ENCODE measurements at places on chromosomes 7 and 10.

- no peak for DNase-seq
Observed at GRCh38 chr7:150520145-150520544, 5.5 kb downstream of the GIMAP7 start.

- DNase-seq: no peak
Observed at GRCh38 chr7:139061416-139061815, 25.6 kb upstream of the ZC3HAV1L start.

- DNase-seq: no peak
Observed at GRCh38 chr10:17819836-17820235, 10.7 kb downstream of the MRC1 start.

- no peak for DNase-seq
Observed at GRCh38 chr7:320297-320696, 30.3 kb downstream of the FOXL3 start.

DNA sequence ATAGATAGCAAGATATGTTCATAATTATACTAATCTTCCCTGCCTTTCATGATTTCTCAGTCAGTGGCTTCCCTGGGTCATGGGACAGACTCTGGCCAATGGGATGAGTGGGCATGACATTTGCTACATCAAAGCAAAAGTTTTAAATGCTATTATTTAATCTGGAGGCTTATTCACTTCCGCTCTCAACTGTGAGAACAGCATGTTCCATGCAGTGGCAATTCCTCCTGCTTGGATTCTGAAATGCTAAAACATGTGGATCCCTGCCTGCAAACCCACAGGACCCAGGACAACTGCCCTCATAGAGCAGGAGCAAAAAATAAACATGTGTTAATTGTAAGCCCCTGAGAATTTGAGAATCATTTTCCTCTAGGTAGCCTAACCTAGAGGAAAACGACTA is 1412.4 kb upstream of the CELF2 start:
- no peak for DNase-seq

- DNase-seq: no peak
Observed at GRCh38 chr10:2658780-2659179, 408.6 kb upstream of the PFKP start.

DNA sequence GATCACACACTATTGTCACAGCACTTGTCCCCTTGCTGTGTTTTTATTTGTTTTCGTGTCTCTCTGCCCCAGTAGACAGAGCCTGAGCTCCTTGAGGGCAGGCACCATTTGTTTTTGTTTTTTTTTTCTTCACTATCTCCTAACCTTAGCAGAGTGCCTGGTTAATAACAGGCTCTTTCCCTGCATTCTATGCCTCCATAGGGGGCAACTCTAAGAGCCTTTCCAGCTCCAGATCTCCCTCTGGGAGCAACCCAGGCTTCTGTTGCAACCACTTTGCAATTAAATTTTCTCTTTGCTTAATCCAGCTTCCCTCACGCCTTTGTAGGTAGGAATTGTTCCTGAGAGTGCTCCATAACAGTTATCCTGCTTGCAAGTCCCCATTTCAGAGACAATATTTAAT is 148.4 kb downstream of the PLXDC2 start:
- no peak for DNase-seq

GRCh38 chr10:10128387-10128786 is 889.3 kb upstream of the CELF2 start:
- DNase-seq: no peak

GRCh38 chr10:72133517-72133916 is 45.2 kb upstream of the SPOCK2 start:
- DNase-seq: no peak

- DNase-seq: no peak
Observed at GRCh38 chr7:106080300-106080987, 31.7 kb downstream of the SYPL1 start.

- DNase-seq: no peak
Observed at GRCh38 chr10:129756912-129757901, 206.9 kb downstream of the EBF3 start.

DNA sequence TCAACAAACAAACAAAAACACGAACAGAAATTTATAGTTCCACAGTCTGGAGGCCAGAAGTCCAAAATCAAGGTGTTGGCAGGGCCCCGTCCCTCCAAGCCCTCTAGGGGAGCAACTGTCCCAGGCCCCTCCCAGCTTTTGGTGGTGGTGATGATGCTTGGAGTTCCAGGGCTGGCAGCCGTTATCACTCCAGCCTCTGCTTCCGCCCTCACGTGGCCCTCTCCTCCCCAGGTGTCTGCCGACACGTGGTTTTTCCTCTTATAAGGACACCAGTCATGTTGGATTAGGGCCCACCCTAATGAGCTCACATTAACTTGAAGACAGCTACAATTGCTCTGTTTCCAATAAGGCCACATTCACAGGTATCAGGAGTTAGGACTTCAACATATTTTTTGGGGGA is 49.7 kb downstream of the MICALL2 start:
- DNase-seq: no peak

- DNase-seq: no peak
Observed at GRCh38 chr10:29839826-29840515, 205.2 kb upstream of the SVIL start.

GRCh38 chr7:112010109-112010508 is 196.1 kb downstream of the DOCK4 start:
- DNase-seq: no peak

DNA sequence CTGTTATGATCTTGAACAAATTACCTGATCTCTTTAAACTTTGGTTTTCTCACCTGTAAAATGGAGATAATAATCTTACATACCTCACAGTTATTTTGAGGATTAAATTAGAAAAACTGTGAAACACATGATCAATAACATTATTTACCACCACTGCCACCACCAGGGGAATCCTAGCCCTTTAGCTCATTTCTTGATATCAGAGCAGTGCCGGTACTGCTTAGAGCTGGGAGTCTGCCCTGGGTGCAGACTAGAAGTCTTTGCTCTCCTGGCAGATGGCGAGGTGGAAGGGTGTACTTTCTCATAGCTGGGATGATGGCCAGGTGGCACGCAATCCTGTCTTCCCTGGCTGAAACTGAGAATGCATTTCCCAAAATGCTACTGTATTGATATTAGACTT is 12.7 kb upstream of the EFCAB10 start:
- DNase-seq: no peak

- no peak for DNase-seq
Observed at GRCh38 chr7:1422512-1423263, 36.6 kb downstream of the MICALL2 start.

GRCh38 chr7:80044796-80045195 is 89.8 kb upstream of the GNAI1 start:
- no peak for DNase-seq

DNA sequence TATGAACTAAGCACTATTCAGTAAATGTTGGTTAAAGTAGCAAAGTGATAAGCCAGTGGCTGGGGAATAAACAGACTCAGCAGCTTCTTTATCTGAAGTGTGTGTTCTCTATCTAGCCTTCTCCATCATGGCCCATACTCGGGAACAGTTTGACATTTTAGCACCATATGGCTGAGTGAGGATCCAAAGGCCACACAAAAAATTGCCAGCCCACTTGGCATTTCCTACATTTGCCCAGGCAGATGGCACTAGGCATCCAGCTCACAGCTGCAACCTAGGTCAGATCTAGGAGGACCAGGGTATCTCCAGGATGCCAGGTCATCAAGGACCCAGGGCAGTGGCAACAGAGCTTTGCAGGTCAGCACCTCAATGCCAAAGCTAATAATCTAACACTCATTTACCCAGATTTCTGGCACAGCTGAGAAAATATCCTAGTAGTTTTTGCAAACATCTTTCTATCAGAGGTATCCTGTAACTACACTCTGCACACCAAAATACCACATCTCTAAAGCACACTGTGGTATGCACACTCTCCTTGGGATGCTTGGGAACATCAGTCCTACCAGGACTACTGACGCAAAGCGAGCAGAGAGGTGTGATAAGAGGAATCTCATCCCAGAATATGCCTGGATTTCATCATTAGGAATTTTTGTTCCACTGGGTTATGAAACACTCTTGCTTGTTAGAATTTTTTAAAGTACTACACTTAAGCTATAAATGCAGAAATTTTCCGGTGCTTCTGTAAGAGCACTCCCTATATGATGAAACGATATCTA is 61.7 kb downstream of the DOCK4 start:
- no peak for DNase-seq

GRCh38 chr7:104846731-104847130 is 167.3 kb upstream of the KMT2E start:
- DNase-seq: no peak

DNA sequence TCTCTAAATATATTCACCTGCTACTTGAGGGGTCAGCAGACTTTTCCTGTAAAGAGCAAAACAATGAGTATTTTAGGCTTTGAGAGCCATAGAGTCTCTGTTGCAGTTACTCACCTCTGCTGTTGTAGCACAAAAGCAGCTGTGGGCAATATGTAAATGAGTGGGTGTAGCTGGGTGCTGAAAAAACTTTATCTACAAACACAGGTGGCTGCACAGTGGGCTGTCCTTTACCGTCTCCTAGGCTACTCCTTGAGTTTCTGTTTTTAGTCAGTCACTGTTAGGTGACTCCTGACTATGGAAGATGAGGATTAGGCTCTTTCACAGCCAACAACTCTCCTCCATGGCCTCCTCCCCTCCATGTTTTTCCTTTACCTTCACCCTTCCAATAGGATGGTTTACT is 286.1 kb upstream of the C7orf33 start:
- DNase-seq: no peak

GRCh38 chr7:45918556-45918955 is 2.5 kb downstream of the IGFBP3 start:
- DNase-seq: no peak

DNA sequence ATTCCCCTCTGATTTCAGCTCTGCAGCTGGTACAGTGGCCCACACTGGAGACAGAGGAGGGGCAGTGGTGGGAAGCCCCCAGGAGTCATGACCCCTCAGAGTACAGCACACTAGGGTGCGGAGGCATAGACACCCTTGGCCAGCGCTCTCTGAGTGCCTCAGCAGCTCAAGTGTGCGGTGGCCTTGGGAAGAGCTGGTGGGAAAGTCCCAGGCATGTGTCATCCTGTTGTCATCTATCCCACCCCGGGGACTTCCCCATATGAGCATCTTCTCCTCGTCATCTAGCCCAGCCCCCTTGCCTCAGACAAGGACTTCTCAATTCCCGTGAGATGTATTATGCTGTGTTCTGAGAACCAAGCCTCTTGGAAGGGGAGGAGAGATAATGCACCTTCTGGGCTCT is 15.6 kb upstream of the PPIF start:
- DNase-seq: no peak

DNA sequence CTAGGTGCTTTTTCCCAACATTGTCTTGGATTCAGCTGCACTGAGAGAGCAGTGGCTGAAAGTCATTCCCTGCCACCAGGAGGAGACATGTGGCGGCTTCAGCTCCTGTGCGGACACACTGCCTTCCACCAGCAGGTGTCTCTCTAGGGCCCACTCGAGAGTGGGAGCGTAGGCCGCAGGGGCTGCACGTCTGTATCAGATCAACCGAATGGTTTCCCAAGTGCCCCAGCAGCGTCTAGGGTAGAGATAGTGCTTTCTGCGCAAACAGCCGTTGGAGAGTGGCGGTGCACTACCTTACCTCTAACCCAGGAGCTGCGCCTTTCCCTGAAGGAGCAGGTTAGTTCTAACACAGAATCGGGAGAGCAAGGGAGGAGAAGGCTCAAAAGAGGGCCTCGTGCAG is 31.7 kb downstream of the PAPOLB start:
- no peak for DNase-seq

DNA sequence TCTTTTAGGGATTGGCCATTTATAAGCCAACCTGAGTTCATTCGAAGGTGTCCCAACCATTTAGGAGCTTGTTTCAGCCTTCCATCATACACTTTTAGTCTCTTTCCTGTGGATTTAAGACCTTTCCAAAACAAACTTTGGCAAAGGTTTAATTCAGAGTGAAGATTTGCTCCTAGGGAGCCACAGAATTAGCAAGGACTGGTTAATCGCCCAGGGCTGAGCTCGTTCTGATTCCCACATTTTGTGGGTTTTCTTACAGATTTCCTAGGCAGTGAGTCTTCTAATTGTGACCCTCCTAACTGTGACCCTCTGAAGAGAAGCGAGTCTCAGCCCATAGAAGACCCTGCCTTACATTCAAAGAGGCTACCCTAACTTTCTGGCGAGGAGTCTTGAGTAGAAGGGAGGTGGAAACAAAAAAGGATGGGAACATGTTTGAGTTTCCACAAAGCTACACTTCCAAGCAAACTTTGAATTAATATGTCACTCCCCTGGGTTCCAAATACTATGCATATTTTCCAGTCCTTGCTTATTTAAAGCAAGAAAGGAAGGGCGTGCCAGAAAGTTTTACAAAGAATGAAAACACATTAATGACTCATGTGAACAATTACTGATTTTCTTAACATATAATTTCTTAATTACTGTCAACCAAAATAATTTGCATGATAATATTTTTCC is 118.3 kb downstream of the ARID5B start:
- no peak for DNase-seq

GRCh38 chr10:89384474-89385340 is 6.9 kb downstream of the IFIT1B start:
- DNase-seq: no peak

DNA sequence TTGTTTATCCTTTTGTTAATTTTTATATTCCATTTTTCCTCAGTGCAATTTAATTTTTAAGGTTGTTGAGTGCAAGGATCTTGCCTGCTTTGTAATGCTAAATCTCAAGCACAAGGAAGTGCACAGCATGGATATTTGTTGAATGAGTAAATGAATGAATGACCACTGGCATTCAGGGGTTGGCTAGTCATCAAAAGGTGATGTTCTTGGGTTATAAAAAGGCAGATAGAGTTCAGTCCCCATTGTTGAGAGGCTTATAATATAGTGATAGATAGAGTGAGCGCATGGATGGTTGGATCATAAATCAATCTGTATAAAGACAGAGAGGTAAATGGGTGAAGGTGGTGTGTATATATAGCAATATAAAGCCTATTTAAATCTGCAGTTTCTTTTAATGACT is 193.2 kb upstream of the KLF6 start:
- no peak for DNase-seq

DNA sequence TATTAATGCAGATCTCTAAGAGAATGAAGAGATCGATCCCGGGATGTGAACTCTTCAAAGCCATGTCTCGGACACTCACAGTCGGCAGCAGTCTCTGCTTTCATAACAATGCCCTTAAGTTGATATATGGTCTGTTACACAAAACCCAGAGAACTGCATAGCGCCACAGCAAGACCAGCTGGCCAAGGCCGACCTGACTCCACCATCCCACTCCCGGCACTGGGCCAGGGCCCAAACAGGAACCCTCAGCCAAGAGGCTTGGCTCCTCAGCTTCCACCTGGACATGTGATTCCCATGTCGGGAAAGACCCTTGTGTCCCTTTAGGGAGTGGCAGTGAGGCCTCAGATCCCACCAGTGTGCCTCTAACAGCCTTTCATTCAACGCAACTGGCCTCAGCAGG is 106.6 kb upstream of the RNF32 start:
- DNase-seq: no peak

GRCh38 chr7:70634071-70634470 is 497.9 kb upstream of the GALNT17 start:
- no peak for DNase-seq
